IMR-90 (cell line): ENCODE measurements at places on chromosomes 4 and X. TPM values are rescaled to one million over a fixed set of nuclear protein-coding genes. Genes with fewer than 3 reads are reported as not detected.

The WNK3 gene
- 1.4 TPM in 2 replicates for total RNA-seq

The PCDH19 gene
- total RNA-seq = not detected in 2 replicates

The GRPR gene
- total RNA-seq = 13.6 and 16.4 TPM in 2 replicates

The USP9X gene
- 104 and 115 TPM in 2 replicates for total RNA-seq

The FHIP1A gene
- under 0.01 and 0.18 TPM in 2 replicates for total RNA-seq

The HPSE gene
- under 0.01 and 0.28 TPM in 2 replicates for total RNA-seq

The FRMD7 gene
- not detected in 2 replicates for total RNA-seq

The KCND1 gene
- total RNA-seq = 0.28 and 0.36 TPM in 2 replicates

The LDB2 gene
- total RNA-seq = 92.8 and 116 TPM in 2 replicates

The RHOXF2 gene
- not detected in 2 replicates for total RNA-seq

The PLAC8 gene
- not detected in 2 replicates for total RNA-seq

The SLIT2 gene
- total RNA-seq = 13.6 and 18.1 TPM in 2 replicates

The TRIM60 gene
- not detected in 2 replicates for total RNA-seq

The CITED1 gene
- under 0.01 and 0.18 TPM in 2 replicates for total RNA-seq

The SPACA5 gene
- not detected in 2 replicates for total RNA-seq

The CDKL2 gene
- under 0.01 and 0.18 TPM in 2 replicates for total RNA-seq

The DRP2 gene
- 6.9 and 7.0 TPM in 2 replicates for total RNA-seq

The S100G gene
- not detected in 2 replicates for total RNA-seq

The BTK gene
- not detected in 2 replicates for total RNA-seq

The NAP1L2 gene
- total RNA-seq = under 0.01 TPM in 1 of 2 replicates, not detected in the other

The TMEM144 gene
- 1.9 and 2.2 TPM in 2 replicates for total RNA-seq

The NDUFB11 gene
- total RNA-seq = 17.0 and 24.4 TPM in 2 replicates

The MAGEC2 gene
- not detected in 2 replicates for total RNA-seq

The TLR1 gene
- 1.1 TPM in 2 replicates for total RNA-seq

The CHRDL1 gene
- total RNA-seq = 0.28 and 0.36 TPM in 2 replicates

The IQCM gene
- not detected in 2 replicates for total RNA-seq

The HTATSF1 gene
- 19.0 and 27.8 TPM in 2 replicates for total RNA-seq

The UGT2B17 gene
- not detected in 2 replicates for total RNA-seq

The PAGE4 gene
- total RNA-seq = not detected in 2 replicates

The GUCY1A1 gene
- total RNA-seq = 0.28 and 0.54 TPM in 2 replicates

The GPR50 gene
- not detected in 2 replicates for total RNA-seq

The PRICKLE3 gene
- 3.1 and 3.4 TPM in 2 replicates for total RNA-seq

The TMEM271 gene
- total RNA-seq = not detected in 2 replicates

The CLGN gene
- 0.36 and 1.4 TPM in 2 replicates for total RNA-seq

The PKD2 gene
- 51.3 and 96.7 TPM in 2 replicates for total RNA-seq

The BMP2K gene
- total RNA-seq = 46.1 and 59.7 TPM in 2 replicates

The EXOC1 gene
- 47.5 and 49.5 TPM in 2 replicates for total RNA-seq

The AFM gene
- total RNA-seq = not detected in 2 replicates

The GLRA2 gene
- not detected in 2 replicates for total RNA-seq

The RHOXF1 gene
- total RNA-seq = not detected in 2 replicates

The PPEF1 gene
- total RNA-seq = not detected in 2 replicates

The ERAS gene
- not detected in 2 replicates for total RNA-seq

The APELA gene
- total RNA-seq = not detected in 2 replicates

The MYOZ2 gene
- total RNA-seq = under 0.01 and 0.18 TPM in 2 replicates

The GATA1 gene
- total RNA-seq = not detected in 2 replicates

The RADX gene
- 1.6 and 2.2 TPM in 2 replicates for total RNA-seq

The SHROOM3 gene
- 18.1 and 19.5 TPM in 2 replicates for total RNA-seq

The CXCL5 gene
- not detected in 2 replicates for total RNA-seq

The NSUN7 gene
- total RNA-seq = not detected in 2 replicates

The ATP2B3 gene
- under 0.01 TPM in 1 of 2 replicates, not detected in the other for total RNA-seq

The ASMT gene
- not detected in 2 replicates for total RNA-seq

The ZNF711 gene
- 2.3 and 3.9 TPM in 2 replicates for total RNA-seq

The IGBP1 gene
- 75.3 and 87.1 TPM in 2 replicates for total RNA-seq

The CT45A1 gene
- total RNA-seq = not detected in 2 replicates

The ASB11 gene
- total RNA-seq = not detected in 2 replicates

The GC gene
- not detected in 2 replicates for total RNA-seq

The HEPH gene
- total RNA-seq = 16.4 and 23.5 TPM in 2 replicates

The SLC4A4 gene
- total RNA-seq = 16.8 and 23.9 TPM in 2 replicates

The BGN gene
- total RNA-seq = 10.0 and 11.3 TPM in 2 replicates

The ADAMTS3 gene
- 2.5 and 2.9 TPM in 2 replicates for total RNA-seq
